Muscle of back (tissue), 13 donors: ENCODE measurements at places on chromosomes 3 and 15.

GRCh38 chr3:172228036-172228415 is 188.6 kb downstream of the FNDC3B start:
- DNase-seq, result no peak

GRCh38 chr3:29283231-29284119 is 2.6 kb downstream of the RBMS3 start:
- no peak for DNase-seq

DNA sequence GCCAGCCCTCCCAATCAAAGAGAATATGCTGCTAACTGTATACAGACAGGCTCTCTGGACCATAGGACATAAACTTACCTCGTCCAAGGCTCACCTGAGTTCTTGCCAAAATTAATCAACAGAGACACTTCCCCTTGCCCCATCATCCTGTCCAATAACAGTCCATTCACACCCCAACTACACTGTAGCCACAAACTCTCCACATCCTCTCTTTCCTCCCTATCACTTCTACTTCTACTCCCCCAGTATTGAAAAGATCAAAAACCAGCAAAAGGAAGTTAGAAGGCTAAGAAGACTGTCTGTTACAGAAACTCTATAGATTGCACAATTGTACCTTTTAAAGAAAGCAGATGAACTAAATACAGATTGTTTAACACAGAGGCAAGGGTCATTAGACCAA is 133.5 kb upstream of the STT3B start:
- DNase-seq, result no peak

DNA sequence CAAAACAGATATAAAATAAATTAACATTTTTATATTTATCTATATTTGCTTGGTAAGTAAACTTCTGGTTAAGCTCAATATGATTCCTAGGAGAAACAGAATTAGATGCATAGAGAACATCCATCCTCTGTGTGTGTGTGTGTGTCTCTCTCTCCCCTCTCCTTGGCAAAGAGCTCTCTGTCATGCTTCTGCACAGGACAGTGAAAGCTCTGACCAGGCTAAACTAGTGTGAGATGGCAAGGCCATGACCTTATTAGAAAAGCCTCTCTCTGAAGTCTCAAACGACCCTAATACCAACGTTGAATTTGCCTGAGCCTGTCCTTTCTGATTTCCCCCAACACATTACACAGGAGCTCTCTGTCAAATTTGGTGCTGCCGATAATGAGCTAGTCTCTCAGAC is 746.0 kb downstream of the VGLL3 start:
- DNase-seq, result no peak

DNA sequence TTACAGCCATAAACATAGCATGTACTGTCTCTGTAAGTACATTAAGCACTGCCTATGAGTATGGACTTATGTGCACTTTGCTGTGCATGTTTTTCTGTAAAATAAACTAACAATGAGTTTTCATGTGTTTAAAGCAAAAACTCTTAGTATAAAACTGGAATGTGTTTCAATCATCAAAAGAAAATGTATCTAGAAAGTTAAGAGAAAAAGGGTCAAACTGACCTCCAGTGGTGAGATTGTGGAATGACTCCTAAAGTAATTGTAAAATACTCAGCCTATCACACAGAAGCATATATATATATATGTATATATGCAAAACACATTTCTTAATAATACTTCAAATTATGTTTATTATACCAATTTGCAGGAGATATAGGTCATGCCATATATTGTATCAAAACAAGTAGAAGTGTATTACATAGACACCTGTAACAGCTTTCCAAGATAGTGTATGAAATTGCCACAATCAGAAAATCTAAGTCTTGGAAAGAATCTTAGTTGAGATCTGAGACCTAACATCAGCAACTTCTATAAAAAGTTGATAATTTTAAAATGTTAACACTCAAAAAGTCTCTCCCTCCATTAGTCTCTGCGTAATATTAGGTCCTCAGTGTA is 199.6 kb downstream of the FMN1 start:
- DNase-seq, result peak; percentile 42

GRCh38 chr3:133293397-133294110 is 106.3 kb upstream of the BFSP2 start:
- DNase-seq, result no peak

- no peak for DNase-seq
Observed at GRCh38 chr3:102353805-102354204, 81.0 kb upstream of the ZPLD1 start.
